ENCODE measurements at places on chromosomes 7 and 10.

DNA sequence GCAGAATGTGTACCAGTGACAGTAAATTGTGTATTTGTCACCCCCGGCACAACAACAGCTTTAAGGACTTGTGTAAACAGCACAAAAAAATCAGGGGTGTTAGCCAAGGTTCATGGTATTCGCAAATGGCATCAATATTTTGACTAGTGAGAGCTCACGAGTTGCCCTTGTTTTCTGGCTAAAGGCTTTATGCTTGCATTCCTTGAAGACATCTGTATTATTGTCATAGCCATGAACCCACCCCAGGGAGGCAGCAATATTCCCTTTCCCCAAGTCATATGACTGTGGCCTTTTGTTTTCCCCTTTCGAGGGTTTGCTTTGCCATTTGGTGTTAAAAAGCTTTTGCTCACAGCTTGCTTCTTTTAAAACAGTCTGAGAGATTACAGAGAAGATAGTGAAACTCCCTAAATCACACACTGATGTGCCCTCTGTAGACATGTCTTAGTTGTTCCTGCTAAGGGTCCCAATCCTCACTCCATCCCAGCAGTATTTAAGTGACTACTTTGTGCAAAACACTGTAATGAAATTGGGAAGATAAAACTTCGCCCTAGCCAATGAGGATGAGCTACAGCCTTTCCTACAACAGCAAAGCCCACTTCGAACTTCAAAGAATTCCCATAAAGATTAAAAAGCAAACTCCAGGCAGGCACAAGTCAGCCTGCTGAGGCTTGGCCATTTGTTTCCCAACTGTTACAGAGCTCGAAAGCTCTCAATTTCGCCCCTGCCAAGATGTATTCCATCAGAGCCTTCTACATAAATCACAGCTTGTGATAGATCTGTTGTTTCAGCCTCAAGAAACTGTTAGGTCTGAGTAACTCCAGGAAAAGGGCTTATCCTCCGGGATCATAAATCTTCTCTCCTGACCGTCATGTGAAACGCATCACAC is 172.3 kb downstream of the ADAM12 start:
- peak; percentile 93 for DNase-seq

DNA sequence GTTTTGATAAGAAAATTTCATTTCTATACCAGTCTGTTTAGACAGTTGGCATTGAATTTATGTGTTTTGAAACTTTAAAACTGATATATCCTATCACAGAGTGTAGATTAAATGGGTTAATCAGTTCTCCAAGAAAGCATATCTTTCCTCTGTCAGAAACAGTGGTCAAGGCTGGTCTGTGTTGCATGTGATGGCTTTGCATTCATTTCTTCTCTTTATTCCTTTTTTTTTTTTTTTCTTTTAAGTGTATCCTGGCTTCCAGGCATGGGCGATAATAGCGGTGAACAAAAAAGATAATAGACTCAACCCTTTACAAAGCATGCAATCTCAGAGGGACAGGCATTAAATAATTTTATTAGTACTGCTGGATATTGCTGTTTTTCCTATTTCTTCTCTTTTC is 136.6 kb downstream of the LRRC4 start:
- no peak for DNase-seq

DNA sequence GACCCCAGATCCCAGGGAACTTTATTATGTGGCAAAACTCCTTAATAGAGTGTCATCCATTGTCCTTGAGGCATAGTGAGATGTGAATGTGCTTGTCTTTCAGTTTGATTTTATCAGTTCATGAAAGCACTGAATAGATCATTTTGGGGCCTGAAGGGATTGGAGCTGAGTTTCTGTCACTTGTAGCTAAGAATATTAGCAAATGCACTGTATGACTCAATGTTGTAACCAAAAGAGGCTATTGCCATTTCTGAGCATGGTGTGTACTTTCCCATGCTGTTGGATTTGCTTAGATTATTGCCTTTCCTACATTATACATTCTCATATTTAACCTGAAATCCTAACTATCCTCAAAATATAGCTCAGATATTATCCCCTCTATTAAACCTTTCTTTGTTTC is 130.4 kb downstream of the PRKG1 start:
- no peak for DNase-seq

DNA sequence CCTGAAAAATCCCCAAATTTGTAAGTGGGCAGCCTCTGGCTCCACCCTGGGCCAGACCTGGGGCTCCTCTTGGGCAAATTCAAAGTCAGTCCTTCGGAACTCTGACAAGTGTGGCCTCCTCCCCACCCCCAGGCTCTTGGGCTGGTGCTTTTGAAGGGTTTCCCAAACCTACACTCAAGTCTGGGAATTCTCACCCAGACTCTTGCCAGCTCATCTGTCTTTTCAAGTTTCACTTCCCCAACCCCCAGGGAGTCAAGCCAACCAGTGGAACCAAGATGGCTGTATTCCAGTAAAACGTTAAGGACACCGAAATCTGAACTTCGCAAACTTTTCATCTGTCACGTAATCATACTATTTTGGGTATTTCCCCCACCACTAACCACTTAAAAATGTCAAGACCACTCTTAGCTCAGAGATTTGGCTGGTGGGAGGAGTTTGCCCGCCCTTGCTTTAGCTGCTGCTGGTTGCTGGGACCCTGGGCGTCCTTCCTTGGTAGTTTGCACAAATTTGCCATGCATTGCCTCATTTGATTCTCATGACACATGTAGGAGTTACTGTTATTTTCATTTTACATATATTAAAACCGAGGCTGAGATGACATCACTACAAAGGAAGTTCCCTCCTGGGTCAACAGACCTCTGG is 1.7 kb upstream of the MYO1G start:
- DNase-seq, result no peak

GRCh38 chr7:94190599-94191061 is 186.5 kb upstream of the BET1 start:
- DNase-seq, result peak; percentile 95

DNA sequence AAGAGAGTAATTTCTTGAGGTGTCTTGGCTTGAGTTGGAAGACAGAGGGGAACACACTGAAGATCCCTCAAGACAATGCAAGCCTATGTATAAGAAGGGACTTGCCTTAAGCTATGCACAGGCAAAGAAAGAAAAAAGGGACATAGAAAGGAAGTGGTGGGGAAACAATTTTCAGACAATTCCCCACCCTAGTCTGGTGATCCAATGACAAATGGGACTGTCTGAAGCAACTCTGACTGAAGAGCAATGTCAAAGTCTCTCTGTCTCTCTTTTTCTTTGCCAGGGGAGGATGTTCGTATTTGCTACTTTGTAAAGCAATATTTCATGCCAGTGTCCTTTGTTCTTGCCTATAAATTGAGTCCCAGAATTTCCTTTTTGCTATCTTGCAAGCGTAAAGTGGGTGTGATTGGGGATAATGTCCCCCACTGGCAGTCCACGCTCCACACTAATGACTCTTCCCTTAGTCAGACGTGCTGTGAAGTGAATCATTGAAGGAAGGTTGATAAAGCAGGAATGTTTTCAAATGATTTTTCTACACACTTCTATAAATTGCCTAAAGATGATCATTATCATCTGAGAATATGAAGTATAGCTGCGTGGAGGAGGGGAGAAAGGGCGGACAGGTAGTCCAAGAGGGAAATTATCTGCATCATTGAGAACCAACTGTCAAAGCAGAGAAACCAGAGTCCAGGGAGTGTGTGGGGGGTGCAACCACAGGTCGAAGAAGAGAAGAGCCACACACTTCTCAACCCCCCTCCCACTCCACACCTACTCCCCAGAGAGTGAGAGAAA is 243.8 kb upstream of the ETV1 start:
- no peak for DNase-seq

DNA sequence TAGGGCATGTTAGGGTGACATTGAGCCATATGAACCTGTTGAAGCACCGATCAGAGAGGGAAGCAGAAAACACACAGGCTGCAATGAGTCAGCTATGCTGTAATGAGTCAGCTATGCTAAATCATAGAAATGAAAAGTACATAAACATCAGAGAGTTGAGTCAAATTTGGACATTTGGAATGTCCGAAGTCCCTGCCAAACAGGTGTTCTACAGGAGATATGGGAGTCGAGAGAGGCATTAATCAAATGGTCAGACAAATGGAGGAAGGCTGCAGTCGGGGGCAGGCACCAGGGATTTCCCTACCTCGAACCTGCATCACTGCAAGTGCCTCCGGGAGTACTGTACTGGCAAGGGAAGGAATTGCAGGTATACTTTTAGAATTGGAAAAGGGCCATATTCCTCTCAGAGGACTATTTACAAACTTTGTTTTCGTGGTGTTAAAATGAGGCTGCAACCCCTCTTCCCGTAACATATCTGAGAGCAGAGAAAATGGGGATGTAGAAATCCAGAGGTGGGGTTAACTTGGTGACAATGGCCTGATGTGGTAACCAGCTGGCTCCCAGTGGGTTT is 8.8 kb upstream of the ZC3HAV1 start:
- DNase-seq, result no peak

- no peak for DNase-seq
Measured at GRCh38 chr7:123537026-123537642, 2.7 kb upstream of the IQUB start.

GRCh38 chr7:28933846-28934320 is 24.2 kb downstream of the TRIL start:
- DNase-seq, result no peak

GRCh38 chr7:105952917-105953595 is 10.0 kb upstream of the CDHR3 start:
- no peak for DNase-seq

DNA sequence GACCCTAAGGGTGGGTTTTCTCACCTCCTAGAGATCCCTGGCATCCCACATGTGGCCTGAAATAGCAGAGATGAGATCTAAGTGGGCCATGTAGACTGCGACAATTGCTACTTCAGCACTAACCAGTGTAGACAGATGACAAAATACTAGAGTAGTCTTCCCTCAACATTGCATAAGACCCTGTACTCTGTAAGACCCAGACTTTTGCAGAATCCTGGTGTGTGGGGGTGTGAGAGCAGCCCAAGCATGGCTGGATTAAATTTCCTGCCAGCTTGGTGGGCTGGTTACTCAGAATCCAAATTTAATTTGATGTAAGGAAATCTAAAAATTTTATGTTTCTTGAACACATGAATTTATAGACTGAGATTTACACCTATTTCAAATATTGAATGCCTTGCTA is 88.3 kb downstream of the ZNF365 start:
- DNase-seq, result no peak

GRCh38 chr10:26486990-26487850 is 49.1 kb downstream of the APBB1IP start:
- peak; percentile 56 for DNase-seq

GRCh38 chr10:122141821-122142640 is 129.1 kb upstream of the BTBD16 start:
- no peak for DNase-seq

DNA sequence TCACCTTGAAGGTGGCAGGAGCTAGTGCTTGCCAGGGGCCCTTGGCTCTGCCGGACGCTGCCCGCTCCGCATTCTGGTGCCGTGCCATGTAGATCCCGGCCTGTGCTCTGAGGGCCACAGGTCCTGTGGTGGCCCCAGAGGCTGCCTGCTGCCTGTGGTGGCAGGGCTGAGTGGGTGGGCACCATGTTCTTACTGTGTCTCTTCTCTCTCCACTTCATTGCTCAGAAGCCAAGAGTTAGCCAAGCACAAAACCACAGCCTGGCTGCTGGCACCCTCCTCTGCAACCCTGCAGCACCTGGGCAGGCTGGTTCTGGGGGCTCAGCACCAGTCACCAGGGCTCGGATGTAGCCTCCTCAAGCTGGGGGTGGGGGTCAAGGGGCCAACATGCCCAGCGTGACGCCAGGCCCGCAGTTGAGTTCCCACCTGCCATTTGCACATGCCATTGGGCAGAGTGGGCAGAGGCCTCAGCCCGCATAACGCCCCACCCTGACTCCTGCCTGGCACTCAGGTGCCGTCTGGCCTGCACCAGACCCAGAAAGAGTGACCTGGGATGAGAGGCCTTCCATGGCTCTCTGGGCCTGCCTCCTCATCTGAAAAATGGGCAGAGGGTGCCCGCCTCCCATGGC is 16.3 kb downstream of the ZMIZ1 start:
- no peak for DNase-seq

GRCh38 chr7:124532166-124532565 is 233.4 kb downstream of the GPR37 start:
- no peak for DNase-seq

DNA sequence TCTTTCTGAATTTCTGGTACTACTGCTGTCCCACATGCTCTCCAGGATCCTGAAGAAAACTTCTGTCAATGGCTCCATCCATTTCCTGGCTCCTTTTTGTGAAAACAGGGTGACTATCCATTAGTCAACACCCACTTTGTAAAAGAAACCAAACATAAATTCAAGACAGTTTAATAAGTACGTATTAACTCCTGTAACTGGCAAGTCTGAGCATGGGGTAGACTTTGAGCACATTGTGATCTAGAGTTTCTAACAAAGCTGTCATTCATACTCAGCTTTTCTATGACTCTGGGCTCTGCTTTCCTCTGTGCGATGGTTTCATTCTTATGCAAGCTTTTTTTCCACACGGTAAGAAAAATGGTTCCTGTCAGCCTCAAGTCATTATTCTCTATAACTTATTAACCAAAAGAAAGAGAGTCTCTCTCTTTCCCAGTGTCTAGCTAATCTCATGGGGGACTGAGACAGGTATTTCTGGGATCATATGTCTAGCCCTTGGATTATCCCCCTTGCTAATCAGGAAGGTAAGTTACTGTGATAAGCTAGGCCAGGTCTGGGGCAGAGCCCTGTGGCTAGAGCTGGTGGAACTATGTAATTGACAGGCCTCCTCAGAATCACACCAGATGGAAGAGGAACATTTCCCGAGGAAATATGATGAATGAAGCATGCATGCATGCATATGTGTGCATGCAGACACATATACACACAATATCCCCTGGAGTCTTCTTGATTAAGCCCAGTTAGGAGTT is 98.5 kb downstream of the GNAI1 start:
- DNase-seq, result no peak

DNA sequence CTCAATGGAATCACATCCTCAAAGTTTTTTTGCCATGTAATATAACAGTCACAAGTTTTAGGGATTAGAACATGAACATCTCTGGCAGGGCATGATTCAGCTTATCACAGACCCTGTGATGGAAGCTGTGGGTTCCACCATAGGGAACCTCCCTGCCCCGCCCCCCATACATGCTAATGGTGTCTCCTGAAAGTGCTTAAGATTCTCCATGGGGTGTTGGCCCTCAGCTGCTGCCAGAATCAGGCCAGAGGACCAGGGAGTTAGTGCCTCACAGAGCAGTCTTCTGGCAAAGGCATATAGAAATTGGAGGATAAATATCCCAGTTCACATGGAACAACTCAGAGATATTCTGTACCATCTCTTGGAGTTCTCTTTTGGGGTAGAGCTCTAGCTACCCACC is 119.4 kb downstream of the RAB11FIP2 start:
- no peak for DNase-seq

DNA sequence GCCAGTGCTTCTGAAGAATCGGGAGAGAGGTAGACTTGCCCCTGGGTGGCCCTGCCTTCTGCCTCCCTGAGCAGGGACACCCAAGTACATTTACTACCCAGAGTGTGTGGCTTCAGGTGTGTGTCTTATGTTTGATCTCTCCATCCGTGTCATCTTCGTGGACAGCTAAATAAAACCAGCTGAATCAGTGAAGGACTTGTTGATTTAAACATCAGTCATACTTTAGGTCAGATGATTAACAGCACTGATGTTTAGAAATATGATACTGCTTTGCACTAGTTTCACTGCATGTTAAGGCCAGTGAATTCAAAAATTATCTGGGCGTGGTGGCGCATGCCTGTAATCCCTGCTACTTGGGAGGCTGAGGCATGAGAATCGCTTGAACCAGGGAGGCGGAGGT is 4.0 kb downstream of the MTG1 start:
- DNase-seq, result no peak

GRCh38 chr10:14459665-14460064 is 128.9 kb upstream of the FRMD4A start:
- DNase-seq, result no peak

- DNase-seq, result no peak
Measured at GRCh38 chr10:15760681-15761080, 41.0 kb upstream of the ITGA8 start.

Measured in fibroblast of skin of left biceps (primary cell).